ENCODE measurements at places on chromosomes 5 and 9.

DNA sequence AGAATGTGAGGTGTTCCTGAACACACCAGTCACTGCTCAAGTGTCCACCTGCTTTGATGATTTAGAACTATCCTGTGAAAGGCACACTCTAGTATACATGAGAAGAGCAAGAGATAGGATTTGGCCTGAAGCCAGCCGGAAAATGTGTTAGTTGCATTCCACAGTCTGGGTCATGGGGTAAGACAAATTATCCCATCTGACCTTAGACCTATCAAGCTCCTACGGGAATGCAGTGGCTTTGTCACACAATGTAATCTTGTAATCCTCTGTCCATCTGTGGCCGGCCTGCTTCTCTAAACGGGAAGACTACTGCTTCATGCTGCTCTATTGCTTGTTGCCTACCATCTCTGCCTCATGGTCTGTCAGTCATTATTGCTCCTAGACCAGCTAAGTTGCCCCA is 92.4 kb upstream of the PRRC1 start:
- DNase-seq: no peak

- no peak for DNase-seq
These were observed 371.6 kb downstream of the PIK3R1 start for GRCh38 chr5:68587171-68587570.

GRCh38 chr9:74573640-74574191 is 76.6 kb downstream of the RORB start:
- DNase-seq: no peak

DNA sequence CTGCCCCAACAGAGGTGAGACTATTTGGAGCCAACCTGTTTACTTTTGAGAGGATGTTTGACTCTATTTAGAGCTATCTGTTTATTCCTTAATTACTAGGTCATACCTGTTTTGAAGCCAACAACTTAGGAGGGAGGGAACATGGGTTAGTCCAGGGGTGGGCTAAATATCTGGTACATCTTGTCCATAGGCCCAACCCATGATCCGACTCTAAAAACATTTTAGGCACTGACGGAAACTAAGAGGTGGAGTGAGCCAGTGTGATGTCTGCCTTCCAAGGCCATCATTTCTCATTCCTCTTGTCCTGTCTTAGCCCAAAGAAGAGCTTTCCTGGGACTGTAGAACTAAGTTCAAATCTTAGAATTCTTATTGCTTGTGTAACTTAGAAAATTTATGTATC is 8.4 kb downstream of the SPINK5 start:
- no peak for DNase-seq

GRCh38 chr5:40841068-40841805 is at the start of gene CARD6:
TSS of gene CARD6 (plus strand) at chr5:40841367. CDS start at chr5:40841383, 16 bp downstream.
- peak; percentile 19 for DNase-seq

GRCh38 chr9:68457803-68458202 is 82.9 kb downstream of the TMEM252 start:
- no peak for DNase-seq

- no peak for DNase-seq
These were observed 2.0 kb downstream of the TNC start for GRCh38 chr9:115115924-115116323.

DNA sequence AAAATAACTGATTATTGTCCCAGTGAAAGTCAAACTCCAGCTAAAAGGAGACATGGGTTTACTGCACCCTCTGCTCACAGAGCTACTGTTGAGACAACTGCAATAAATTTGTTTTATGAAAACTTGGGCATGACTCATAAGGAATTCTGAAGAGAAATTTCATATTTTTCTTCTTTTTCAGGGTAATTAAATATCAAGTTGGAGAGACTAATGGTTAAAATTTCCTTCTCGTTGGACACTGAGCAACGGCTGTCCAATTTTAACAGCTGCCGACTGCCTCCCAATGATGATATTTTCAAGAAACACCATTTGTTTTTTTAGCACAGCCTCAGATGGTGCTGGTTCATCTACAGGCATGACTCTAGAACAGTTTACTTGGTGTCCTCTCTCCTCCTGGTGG is 259.2 kb upstream of the RGMB start:
- DNase-seq: no peak

GRCh38 chr9:85600675-85601263 is 141.0 kb downstream of the AGTPBP1 start:
- no peak for DNase-seq

- no peak for DNase-seq
These were observed 49.1 kb downstream of the JADE2 start for GRCh38 chr5:134574521-134574920.

DNA sequence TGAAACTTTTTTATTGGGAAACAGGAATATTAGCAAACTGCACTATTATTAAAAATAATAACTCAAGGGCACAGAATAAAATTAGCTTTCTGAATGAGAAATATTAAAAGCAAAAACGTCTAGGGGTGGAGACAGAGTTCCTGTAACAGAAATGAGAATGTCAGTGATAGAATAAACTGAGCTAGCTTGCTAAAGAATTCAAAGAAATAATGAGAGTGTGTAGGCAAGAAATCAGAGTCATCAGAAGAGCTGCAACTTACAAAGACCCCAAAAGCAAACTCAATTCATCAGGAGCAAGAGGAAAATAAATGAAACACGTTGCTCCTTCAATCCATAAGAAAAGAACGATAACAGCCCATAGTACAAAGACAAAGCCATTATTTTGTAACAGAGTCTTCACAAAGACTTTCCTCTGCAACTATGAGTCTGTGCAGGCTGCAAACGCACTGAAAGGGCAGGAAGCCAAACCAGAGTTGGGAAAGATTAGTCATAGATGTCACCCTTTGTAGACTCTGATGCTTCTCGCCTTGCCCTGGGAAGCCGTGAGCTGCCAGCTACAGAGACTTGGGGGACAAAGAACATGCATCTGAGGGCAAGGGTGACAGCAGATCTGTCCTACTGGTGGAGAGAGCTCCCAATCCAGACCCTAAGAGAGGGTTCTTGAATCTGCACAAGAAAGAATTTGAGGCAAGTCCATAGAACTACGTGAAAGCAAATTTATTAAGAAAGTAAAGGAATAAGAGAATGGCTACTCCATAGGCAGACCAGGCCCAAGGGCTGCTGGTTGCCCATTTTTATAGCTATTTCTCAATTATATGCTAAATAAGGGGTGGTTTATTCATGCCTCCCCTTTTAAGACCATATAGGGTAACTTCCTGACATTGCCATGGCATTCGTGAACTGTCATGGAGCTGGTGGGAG is 40.8 kb downstream of the SHC3 start:
- peak; percentile 83 for DNase-seq

GRCh38 chr5:97377582-97377981 is 194.5 kb upstream of the RIOK2 start:
- DNase-seq: no peak

DNA sequence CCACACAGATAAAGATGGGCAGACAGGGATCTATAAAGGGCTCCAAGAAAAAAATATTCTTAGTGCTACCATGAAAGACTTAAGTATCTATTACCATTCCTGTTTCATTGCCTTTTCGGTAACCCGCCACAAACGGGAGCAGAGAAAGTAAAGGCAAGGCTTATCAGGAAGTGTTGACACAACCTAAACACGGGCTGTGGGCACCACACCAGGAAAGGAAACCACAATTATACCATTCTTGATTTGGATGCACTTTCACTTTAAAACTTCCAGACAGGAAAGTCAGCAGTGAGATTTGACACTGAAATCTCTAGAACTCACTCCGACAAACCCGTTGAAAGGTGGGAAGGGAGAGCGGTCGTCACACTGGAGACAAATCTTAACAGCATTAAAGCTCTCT is 6.5 kb downstream of the TLE1 start:
- no peak for DNase-seq

GRCh38 chr9:123455187-123455586 is 99.2 kb downstream of the CRB2 start:
- DNase-seq: no peak

- no peak for DNase-seq
These were observed 48.0 kb upstream of the DMRT3 start for GRCh38 chr9:928363-929042.

GRCh38 chr5:125673359-125673950 is 749.8 kb upstream of the GRAMD2B start:
- DNase-seq: no peak

- no peak for DNase-seq
These were observed 192.2 kb downstream of the HSD17B3 start for GRCh38 chr9:96109680-96110351.

- no peak for DNase-seq
These were observed 99.7 kb upstream of the KIF2A start for GRCh38 chr5:62206150-62206829.

DNA sequence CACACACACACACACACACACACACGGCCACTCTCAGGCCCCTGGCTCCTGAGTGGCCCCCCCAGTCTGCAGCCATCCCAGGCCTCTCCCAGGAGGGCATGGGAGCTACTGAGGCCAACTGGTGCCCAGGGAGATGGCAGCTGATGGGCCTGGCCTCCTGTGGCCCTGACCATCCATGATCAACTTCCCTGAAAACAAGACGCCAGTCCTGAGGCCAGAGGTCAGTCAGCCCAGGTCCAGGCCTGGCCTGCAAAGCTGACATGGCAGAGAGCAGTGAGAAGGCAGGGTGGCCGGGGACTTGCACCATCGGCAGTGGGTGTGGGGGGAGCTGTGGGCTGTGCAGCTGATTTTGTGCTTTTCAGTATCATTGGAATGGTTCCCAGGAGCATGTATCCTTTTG is 47.0 kb downstream of the SARDH start:
- no peak for DNase-seq

DNA sequence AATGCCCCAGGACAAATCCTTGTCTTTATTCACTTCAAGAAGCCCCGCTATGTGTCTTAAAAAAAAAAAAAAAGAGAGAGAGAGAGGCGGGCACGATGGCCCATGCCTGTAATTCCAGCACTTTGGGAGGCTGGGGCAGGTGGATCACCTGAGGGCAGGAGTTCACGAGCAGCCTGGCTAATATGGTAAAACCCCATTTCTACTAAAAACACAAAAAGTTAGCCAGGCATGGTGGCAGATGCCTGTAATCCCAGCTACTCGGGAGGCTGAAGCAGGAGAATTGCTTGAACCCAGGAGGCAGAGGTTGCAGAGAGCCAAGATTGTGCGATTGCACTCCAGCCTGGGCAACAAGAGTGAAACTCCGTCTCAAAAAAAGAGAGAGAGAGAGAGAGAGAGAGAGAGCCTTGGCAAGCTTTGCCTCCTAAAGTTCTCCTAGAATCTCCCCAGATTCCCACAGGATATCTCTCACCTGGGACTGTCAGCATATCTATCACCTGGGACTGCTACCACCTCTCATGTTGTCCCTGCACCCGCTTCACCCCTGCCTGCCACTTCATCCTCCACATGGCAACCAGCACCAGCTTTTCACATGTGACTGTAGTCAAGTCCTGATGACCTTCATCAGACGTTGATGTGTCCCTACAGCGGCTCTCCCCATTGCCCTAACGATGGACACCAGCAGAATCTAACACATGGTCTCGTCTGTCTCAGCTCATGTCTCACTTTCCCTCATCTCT is 5.8 kb downstream of the ITK start:
- no peak for DNase-seq

DNA sequence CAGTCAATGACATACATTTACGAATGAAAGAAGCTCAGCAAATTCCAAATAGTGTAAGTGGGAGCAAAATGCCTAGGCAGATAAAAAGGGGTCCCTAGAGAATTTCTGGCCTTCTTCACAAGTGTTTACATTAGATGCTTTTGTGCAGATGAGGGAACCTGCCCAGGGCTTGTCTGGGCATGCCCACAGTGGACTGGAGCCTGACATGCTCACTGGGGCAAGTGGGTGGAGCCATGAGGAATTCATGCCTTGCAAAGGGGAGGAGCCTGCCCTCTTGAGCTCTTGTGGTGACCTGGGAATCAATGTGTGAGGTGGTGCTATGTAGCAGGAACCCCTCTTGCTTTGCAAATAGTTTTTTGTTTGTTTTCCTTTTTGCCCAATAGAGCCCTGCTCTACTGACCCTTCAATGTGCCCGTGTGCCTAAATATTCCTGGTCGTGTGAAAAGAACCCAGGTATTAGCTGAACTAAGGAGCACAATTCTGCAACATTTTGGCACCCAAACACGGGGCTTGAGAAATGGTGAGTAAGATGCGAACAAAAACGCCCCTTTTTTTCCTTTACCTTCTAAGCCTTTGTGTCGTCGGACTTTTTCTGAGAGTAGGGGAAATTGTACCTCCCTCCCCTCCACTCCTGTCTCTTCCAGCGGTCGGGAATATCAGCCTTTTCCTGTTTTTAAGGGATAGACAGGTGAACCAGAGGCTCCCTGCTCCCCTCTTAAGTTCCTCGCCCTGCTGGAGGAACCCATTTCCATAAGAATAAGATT is 433.8 kb upstream of the CDH9 start:
- DNase-seq: no peak

GRCh38 chr5:174599992-174600391 is 124.4 kb upstream of the MSX2 start:
- DNase-seq: no peak

GRCh38 chr5:15938961-15939360 is 240.6 kb downstream of the MARCHF11 start:
- DNase-seq: no peak

- DNase-seq: no peak
These were observed 136.5 kb upstream of the STK32A start for GRCh38 chr5:147098233-147098790.

GRCh38 chr5:6498968-6499367 is 50.3 kb downstream of the UBE2QL1 start:
- DNase-seq: no peak

DNA sequence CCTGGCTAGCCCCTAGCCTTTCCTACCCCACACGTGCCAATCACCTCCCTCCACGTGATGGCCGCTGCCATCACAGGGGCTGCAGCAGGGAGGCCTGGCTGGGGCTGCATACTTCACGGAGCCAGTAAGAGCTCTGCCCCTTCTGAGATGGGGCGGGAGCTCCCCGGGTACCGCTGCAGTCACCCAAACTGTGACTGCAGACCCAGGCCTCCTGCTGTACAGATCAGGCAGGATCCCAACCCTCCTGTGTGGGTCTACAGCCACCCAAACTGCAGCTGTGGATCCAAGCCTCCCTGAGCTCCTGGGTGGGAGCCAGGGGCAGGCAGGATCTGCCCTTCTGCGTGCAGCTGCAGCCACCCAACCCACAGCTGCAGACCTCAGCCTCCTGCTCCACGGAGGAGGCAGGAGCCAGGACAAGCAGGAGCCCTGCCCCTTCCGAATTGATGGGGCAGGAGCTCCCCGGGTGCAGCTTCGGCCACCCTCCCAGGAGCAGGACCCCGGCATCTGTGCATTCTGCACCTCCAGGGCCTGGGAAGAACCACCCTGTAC is 3.2 kb upstream of the BTNL9 start:
- DNase-seq: no peak

All from tibial nerve (tissue), 4 donors.